ENCODE measurements at places on chromosomes 12 and 14.

DNA sequence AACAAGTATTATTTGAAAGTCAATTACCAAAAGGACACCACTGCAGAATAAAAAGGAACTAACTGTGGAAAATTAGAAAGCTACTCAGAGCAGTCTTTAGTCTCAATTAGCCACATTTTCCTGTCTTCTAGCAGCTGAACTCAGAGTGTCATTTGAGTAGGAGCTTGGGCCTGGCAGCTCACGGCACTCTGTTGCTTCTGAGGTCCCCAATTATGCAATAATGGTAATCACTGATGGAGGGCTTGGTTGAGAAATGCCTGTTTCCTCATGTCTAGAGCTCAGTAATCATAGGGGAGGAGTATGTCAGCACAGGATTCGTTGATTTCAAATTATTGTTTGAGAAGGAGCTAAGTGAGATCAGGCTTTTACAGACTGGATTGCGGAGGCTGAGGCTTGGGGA, 108.6 kb downstream of the VRK1 start:
- DNase-seq: no peak

- DNase-seq: no peak
Measured at GRCh38 chr12:114443607-114444421, 37.9 kb upstream of the TBX5 start.

DNA sequence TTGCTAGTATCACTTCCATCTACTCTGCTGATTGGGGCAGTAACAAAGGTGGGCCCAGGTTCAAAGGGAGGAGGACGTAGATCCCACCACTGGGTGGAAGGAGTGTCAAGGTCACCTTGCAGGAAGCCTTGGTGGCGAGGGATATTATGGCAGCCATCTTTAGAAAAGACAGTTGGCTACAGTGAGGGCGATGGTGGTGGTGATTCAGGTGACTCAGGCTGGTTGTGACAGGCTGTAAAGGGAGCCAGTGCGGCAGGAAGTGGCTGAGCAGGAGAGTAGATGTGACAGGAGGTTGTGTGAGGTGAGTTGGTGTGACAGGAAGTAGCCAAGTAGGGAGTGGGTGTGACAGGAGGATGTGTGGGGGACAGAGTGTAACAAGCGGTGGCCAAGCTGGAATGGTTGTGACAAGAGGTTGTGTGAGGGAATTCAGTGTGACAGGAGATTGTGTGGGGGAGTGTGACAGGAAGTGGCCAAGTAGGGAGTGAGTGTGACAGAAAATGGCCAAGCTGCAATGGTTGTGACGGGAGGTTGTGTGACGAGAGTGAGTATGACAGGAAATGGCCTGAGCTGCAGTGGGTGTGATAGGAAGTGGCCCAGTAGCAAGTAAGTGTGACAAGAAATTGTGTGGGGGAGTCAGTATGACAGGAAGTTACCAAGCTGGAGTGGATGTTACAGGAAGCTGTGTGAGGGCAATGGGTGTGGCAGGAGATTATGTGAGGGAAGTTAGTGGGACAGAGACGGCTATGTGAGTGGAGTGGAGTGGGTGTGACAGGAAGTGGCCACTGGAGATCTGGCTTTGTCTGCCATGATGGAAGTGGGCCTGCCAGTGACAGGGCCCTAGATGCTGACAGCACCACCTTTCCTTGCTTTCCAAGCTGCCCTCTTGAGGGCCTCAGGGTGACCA, 136.5 kb upstream of the MYL2 start:
- peak; percentile 61 for DNase-seq

DNA sequence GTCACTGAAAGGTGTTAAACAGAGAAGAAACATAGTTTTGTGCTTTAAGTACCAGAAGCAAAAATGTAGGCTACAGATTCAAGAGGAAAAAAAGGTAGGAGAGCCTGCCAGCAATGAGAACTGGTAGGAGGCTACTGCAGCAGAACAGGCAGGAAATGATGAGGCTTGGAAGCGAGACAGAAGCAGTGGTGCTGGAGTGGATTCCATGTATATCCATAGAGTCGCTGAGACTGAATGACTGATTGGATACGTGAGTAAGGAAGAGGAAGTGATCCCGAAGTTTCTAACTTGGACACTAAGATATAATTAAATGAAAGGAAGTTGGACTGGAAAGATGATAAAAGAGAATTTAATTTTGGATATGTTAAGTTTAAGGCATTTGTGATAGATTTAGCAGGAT, 45.0 kb upstream of the CCDC91 start:
- DNase-seq: no peak

- no peak for DNase-seq
Measured at GRCh38 chr12:128652136-128652751, 171.5 kb downstream of the SLC15A4 start.

DNA sequence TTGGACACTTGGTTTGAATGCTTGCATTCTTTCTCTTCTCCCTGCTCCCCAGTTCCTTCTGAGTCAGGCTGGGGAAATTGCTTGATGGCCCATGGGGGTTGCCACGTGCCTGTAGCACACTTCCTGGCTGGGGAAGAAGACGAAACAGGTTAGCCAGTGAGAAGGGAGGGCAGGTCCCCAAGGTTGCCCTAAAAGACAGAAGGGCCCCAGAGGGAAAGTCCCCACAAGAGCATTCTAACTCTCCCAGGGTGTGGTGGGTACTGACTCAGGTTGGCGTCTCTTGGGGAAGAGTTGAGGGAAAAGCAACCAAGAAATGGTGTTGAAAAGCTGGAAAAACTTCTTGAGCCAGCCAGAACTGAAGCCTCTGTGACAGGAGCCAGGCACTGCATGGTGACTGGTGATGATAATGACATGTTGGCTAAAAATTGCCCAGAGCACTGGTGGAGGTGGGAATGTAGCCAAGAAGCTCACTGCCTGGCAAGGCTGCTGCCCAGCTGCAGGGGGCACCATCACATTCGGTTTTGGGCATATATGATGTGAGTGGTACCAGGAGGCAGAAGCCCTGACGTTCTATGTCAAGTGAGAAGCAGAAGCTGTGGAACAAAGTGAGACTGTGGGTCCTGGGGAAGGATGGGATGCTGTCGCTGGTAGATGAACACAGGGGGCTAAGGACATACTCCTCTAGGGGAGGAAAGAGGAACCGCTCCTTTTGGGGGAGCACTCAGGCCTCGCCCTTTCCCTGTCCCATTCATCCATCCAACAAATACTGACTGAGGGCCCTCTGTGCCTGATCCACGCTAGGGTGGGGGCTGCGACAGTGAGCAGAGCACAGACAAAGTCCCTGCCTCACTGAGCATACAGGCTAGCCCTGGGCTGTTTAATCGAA, 8.1 kb upstream of the RABGGTA start:
- DNase-seq: peak; percentile 20

DNA sequence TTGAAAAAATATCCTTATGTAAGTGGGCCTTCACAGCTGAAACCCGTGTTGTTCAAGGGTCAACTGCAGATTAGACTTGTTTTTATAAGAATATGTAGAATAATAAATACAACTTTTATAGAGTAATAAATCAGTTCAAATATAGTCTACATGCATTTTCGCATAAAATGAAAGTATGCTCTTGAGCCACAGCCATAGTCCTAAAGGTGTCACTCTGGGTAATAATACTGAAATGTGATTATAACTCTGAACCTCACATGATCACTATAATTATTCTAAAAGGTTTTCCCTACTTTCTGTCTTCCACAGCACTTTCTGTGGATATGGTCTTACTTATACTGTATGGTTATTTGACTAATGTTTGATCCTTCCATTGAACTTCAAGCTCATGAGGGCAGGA, 185.8 kb downstream of the SLC6A15 start:
- no peak for DNase-seq

All from activated effector memory CD4-positive, alpha-beta T cell treated with Interleukin-2 at 50 U/mL for 16 hours (primary cell).